ENCODE measurements at places on chromosomes 6 and 20.

DNA sequence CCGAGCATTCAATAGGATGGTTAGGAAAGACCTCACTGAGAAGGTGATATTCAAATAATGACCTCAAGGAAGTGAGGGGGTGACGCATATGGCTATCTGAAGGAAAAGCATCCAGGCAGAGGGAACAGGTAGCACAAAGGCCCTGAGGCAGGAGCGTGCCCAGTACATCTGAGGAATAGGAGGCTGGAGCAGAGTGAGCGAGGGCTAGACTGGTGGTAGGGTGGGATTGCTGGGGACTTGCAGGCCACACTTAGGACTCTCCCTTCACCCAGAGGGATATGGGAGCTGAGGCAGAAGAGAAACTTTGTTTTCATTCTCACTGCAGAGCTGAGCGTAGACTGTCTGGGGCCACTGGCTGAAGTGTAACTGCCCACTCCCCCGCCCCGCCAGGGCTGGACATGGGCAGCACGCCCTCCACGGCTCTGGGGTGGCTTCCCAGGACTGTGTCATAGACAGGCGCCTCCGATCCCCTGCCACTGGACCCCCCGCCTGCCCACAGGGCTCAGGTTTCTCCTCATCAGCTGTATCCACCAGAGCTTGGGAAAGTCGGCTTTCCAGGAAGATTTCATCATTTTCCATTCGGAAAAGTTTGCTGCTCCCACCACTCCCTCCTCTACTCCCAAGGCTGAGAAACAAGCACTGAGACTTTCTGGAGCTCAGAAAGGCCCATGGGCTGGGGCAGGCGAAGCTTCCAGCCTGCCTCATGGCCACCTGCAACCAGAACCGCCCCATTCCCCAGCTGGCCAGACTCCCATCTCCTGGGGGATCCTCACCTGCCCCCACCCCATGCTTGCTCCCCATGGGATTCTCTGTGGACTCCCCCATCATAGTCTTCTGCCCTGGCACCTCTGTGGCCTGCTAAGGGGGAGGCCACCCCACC, 142.6 kb downstream of the MRPL14 start:
- no peak for DNase-seq

- DNase-seq, result no peak
Measured at GRCh38 chr20:51639206-51639832, 96.8 kb upstream of the NFATC2 start.

DNA sequence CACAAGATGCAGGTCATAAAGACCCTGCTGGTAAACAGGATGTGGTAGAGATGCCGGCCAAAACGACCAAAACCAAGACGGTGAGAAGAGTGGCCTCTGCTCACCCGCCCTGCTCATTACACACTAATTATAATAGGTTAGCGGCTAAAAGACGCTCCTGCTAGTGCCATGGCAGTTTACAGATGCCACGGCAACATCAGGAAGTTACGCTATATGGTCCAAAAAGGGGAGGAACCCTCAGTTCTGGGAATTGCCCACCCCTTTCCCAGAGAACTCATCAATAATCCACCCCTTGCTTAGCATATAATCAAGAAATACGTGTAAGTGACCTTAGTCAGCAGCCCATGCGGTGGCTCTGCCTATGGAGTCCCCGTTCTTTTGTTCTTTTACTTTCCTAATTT, 17.6 kb downstream of the BHLHE23 start:
- DNase-seq, result no peak

- DNase-seq, result no peak
Measured at GRCh38 chr6:44284121-44284520, 13.9 kb downstream of the TMEM151B start.

- DNase-seq, result no peak
Measured at GRCh38 chr20:19449051-19449450, 236.6 kb downstream of the SLC24A3 start.

DNA sequence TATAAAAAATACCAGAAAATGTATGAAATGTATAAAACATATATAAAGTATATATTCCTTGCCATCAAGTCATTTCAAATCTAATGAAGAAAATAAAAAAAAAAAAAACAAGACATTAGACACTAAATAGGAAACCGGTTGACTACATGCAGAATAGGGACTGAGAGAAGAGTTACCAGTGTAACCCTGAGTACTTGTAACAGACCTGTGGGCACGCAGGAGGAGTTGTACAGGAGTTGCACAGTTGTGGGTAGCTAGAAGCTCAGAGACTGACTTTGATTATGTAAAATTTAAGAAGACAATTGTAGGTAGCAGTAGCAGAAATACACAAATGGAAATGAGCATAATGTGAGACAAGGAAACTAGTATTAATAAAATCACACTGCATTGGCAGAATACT, 112.4 kb upstream of the DST start:
- no peak for DNase-seq

GRCh38 chr20:50594591-50595432, 84.6 kb downstream of the PTPN1 start:
- no peak for DNase-seq

- DNase-seq, result no peak
Measured at GRCh38 chr6:47352194-47352920, 42.7 kb upstream of the TNFRSF21 start.

GRCh38 chr6:114588726-114589125, 245.9 kb upstream of the HS3ST5 start:
- no peak for DNase-seq

- DNase-seq, result no peak
Measured at GRCh38 chr20:63188641-63189321, 27.1 kb downstream of the YTHDF1 start.

DNA sequence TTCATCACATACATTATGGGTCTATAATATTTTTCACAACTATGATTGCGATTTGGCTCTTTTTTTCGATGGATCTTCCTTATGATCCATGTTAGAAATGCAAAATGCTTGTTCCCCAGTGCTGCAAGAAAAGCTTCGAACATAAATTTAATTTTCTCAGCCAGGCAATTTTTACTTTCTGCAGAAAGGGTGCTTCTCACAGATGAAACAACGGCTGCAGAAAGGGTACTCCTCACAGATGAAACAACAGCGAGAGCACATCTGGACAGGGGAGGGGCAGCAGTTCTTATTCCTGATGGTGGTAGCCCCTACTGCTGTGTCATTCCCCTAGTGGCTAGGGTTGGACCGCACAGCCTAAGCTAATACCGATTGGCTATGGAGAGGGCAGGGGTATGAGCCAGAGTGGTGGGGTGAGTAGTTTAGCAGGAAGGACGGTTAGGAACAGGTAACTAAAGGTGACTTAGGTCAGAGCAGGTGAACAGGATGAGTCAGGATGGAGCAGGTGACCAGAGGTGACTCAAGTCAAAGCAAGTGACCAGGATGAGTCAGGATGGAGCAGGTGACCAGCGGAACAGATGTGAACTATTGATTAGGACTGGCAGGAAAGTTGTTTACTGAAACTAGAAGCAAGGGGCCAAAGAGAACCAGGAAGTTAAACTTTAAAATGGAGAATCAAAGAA, 13.4 kb upstream of the TREML4 start:
- no peak for DNase-seq

GRCh38 chr20:63434599-63435378, 37.7 kb downstream of the KCNQ2 start:
- DNase-seq, result peak; percentile 10

DNA sequence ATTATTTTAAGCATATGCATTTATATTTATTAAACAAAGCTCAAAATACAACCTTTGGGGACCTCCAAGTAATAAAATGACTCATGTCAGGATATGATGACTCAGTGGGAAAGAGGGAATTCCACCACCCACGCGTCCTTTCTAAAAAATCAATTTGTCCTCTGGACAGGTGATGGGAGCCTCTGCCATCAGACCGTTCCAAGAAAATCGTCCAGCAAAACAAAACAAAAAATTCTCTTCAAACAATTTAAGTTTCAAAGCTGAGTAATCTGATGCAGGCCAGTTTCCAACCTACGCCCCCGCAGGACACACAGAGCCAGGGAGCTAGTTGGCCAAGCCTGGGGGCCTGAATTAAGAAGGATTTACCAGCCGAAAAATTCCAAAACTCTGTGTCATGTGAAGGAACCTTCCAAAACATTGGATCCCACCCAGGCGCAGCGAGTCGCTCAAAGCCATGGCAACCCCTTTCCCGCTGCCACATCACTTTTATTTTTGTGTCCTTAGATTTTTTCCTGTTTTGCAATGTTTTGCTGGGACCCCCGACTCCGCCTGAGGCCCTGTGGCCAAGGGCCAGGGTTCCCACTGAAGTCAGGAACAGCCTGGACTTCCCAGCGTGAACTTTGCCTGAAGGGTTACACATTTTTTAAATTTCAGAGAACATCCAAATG, 95.3 kb downstream of the NFATC2 start:
- DNase-seq, result peak; percentile 85

GRCh38 chr20:47557218-47557617, 55.5 kb downstream of the NCOA3 start:
- DNase-seq, result no peak

All from AG09319 (cell line).